NCI-H526 (cell line): ENCODE measurements at places on chromosomes 7 and 10.

DNA sequence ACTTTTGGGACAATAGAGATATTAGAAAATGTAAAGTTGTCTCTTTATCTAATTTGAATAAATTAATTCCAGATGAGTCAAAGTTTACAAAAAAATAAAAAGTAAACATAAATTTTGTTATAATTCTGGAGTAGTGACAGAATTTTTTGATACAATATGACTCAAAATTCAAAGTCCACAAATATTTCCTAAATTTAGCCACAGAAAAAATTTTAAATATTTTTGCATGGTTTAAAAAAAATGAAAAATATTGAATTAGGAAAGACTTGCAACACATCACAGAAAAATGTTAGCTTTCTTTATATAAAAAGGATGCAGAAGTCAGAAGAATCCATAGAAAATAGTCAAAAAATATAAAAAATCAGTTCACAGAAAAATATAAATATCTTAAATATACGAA lies 117.7 kb downstream of the ARHGAP21 start:
- no peak for DNase-seq

DNA sequence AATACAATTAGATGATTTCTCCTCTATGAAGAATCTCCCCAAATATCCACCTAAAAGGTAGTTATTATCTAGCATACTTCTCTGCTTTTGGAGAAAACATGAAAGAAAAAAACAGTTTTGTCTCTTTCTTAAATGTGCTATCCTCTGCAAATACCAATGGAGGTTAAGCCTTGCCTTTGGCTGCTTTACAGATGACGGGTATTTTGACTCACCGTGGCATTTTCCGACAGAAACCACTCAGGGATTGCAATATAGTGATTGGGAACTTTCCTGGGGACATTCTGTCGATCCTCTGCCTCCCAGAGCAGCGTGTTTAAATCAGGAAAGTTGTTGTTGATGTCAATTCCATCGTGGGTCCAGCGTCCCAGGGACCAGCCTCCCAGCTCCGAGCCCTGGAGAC lies 100.6 kb downstream of the GPR26 start:
- no peak for DNase-seq

DNA sequence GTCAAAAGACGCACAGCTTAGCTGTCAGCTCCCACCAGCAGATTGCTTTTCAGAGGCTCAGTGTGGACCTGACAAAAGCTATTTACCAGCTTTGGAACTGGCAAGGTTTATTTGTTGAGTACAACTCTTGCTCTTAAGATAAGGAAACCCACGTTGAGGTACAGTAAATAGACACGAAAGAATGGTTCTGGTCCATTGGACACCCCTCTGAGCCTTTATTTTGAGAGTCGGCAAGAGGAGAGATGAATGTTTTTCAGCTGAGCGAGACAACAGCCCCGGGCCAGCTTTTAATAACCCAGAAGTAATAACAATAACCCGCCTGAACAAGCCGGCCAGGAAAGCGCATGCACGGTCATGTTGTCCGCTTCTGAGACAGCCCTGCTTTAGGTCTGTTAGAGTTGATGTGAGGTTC lies 49.0 kb downstream of the WNT2 start:
- peak; percentile 37 for DNase-seq

- DNase-seq, result no peak
Observed at GRCh38 chr10:114271075-114271778, 32.2 kb downstream of the VWA2 start.

GRCh38 chr10:79608505-79609375 lies 2.0 kb upstream of the SFTPA1 start:
- no peak for DNase-seq

DNA sequence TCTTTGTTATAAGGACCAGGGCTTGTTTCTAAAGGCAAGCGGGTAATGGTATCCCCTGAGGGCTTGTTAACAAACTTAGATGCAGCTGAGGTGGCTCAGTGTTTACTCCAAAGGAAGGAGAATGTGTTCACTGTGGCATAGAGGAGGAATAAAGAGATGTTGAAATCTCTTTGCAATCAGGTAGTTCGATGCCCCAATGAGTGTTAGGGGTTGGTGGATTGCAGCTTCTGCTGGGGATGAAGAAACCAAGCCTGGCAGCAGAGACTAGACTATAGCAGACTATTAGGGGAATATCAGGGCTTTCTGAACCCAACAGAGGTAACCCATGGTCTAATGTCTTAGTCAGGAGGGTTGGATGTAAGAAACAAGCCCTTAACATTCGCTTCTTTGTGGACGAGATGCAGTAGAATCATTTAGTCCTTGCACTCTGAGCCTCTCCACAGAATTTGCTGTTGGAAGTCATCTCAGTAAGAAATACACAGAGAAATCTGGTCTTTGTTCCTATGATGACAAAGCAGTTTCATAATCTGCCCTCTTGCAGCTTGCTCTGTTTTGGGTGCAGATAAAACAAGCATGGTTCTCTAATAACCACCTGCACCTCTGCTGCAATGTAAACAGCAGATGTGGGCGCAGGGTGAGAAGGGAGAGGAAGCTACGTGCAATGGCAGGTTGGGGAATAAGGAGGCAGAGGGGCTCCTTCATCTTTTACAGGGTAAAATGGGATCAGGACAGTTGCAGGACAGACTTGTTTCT lies 108.6 kb downstream of the NRF1 start:
- DNase-seq, result no peak

- no peak for DNase-seq
Observed at GRCh38 chr7:152399344-152399743, 36.5 kb downstream of the KMT2C start.

- DNase-seq, result no peak
Observed at GRCh38 chr7:159136442-159136841, 8.2 kb downstream of the VIPR2 start.

- DNase-seq, result peak; percentile 50
Observed at GRCh38 chr7:21352540-21353387, 75.1 kb upstream of the SP4 start.

DNA sequence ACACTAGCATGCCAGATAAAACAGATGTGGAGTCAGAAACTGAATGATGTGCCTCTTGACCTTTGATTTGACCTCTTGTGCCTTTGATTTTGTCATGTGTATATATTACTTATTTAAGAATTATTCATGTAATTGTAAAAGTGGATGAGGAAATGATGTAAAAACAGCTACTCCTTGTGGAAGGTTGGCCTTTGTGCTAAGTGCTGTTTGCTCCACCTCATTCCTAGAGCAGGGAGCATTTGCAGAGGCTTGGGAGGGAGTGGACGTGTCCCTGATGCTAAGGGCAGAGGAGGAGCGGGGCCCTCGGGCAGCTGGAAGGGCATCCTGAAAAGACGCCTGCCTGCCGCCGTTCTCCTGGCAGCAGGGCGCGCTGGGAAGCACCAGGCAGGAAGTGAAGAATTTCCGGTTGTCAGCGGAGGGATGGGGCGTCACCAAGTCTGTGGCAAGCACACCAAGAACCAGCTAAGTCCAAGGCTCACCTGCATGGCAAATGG lies 197.6 kb upstream of the ZNF32 start:
- no peak for DNase-seq

GRCh38 chr7:13050703-13051102 lies 363.3 kb downstream of the ARL4A start:
- DNase-seq, result no peak

- no peak for DNase-seq
Observed at GRCh38 chr10:101595591-101596433, 7.7 kb downstream of the DPCD start.

DNA sequence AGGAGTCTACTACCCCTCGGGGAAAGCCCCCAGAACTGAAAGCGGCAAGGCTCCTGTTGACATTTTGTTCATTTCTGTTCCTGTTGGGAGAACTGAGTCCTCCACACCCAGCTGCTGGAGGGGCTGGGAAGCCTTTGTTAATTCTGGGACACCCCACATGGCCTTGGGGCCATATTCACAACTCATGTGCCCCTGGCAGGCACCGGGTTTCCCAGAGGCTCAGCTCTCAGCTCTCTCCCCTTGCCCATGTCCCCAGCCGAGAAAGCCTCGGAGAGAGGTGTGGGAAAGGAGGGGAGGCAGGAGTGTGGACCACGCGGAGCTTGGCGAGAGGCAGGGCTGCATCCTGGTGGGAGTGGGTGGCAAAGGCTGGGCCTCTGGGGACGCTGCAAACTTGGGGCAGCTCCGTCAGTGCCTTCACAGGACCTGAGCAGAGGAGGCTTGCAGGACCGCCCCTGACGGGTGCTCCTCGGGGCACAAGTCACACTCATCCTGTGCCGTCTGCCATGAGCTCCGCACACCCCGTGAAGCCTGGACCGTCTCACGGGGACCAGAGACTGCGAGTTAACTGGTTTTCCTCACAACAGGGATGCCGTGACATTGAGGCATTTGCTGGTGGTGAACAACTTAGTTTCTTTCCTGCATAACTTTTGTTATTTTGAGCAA lies 140.9 kb downstream of the DNAJB6 start:
- DNase-seq, result no peak

- no peak for DNase-seq
Observed at GRCh38 chr10:964321-964987, 23.8 kb upstream of the GTPBP4 start.

DNA sequence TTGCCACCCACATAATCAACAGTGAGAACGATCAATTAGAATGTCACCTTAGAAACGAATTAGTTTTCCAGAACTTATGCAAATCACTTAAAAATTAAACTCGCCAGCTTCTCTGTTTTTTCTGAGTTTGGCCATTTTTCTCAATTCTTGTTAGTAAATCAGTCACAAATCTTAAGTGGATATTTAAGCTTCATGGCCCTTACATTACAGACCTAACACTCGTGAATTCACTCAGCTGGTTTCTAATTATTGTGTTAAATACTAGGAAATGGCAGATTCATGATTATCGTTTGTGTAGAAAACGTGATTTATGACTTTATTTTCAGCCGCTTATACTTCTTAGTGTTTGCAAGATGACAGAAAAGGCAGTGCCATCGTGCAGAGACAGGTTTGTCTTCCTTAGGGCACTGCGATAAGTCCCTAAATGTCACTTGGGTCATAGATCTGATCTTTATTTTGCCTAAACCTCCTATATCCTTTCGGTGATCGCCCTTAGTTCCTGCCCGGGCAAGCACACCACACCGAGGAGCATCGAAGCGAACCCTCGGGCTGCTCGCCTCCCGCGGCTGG lies 587 bp upstream of the CELF2 start:
- peak; percentile 19 for DNase-seq

GRCh38 chr10:96188421-96188820 lies 58.3 kb downstream of the ZNF518A start:
- no peak for DNase-seq

DNA sequence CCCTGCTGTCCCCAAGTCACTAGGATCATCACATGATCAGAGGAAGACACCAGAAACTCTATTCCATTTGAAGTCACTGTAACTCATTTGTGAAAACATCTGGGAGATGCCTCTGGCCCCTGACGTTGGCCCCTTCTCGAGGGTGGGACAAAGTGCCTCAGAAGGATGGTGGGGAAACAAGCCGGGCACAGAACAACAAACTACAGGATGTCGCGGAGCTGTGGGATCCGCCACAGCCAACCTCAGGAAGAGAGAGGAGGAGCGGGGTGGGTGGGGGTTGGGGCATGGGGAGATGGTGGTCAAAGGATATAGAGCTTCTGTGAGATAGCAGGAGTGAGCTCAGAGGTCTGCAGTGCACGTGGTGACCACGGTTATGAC lies 265.6 kb upstream of the TCERG1L start:
- DNase-seq, result no peak

- DNase-seq, result no peak
Observed at GRCh38 chr7:159201722-159202330, 57.2 kb upstream of the VIPR2 start.

DNA sequence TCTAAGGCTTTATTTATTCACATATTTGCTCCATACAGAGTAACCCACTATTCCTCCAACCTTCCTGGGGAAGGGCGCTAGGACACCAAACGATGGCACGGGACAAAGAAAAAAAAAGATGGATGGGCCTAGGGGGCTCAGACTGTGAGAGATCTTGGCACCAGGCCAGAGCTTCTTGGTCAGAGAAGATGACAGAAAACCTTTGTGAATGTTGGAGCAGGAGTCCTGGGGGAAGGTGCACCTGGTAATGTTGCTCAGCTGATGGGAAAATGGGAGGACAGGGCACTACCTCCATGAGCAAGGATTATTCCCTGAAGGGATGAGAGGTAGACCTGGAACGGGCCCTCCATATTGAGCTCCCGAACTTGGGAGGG lies 1.4 kb upstream of the SH3PXD2A start:
- DNase-seq, result no peak

- no peak for DNase-seq
Observed at GRCh38 chr7:124205526-124205925, 172.7 kb upstream of the TMEM229A start.

DNA sequence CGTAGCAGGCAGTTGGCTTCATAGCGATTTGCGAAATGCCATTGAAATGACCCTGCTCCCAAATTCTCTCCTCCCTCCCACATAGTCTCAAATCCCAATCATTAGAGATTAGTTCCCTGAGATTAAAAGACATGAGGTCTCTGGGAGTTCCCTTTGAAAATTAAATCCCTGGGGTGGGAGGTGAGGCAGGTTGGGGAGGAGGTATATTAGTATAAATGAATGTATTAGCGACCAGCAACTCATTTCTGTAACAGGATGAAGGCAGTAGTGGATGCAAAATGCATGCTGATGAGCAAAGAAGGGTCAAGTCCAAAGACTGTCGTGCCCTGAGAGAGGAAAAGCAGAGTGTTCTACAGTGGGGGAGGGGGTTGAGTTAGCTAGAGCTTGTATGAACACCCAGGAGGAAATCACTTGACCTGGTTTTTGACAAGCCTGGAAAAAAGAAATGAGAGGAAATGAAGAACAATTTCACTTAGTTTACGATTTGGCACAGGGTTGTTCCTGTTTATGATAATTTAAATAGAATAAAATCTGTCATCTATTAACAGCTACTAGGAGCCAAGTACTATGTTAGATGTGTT lies 79.6 kb upstream of the MTPN start:
- peak; percentile 1 for DNase-seq

DNA sequence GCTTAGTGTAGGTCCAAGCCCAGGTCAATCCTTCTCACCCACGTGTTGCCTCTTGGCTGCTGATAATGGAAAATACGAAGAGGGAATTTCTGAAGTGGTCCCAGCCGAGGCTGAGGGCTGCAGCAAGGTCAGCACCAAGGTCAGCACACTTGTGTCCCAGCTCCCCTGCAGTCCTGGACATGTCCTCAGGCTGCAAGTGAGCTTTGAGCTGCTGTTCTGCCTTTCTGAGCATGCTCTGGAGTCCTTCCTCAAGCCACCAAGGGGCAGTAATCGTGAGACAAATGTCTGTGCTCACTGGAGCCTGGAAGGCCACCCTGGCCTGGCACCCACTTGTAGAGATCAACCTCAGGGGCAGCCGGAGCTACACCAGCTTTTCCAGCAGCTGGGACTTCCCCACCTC lies 28.3 kb downstream of the DRGX start:
- no peak for DNase-seq

- DNase-seq, result no peak
Observed at GRCh38 chr7:67857698-67858097, 861.1 kb downstream of the TYW1 start.

DNA sequence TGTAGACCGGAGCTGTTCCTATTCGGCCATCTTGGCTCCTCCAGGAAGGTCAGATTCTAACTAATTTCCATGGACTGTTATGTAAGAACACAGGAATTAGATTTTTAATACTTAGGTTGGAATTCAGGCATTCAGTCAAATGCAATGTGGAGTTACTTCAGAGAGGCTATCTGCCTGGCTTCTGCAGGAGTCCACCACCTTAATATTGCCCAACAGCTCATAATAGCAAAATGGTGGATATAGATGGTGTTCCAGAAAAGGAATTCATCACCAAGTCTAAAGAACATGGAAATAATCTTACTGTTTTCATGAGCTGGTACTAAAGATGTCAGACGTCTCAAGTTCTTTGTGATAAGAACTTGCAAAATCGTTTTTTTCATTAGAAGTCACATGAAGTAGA lies 39.5 kb downstream of the CRHR2 start:
- peak; percentile 20 for DNase-seq
